Cardiac septum (tissue), 1 donor: ENCODE measurements at places on chromosomes 1 and 21.

- DNase-seq = no peak
These were observed 29.9 kb upstream of the TMEM222 start for GRCh38 chr1:27292106-27292505.

GRCh38 chr1:104761961-104762570, 1012.4 kb downstream of the AMY1C start:
- DNase-seq = no peak

- DNase-seq = no peak
These were observed 283.9 kb downstream of the DPYD start for GRCh38 chr1:97636941-97637340.

DNA sequence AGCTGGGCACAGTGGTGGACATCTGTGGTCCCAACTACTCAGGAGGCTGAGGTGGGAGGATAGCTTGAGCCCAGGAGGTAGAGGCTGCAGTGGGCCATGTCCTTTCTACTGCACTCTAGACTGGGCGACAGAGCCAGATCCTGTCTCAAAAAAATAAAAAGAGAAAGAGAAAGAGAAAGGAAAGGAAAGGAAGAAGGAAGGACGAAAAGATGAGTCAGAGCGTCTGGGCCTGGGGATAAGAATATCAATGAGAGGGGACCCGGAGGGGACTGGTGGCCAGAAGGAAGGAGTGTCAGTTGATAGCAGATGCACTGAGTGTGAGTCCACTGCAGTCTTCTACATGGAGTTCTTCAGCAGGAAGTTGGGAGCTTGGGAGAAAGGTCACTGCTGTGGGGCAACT, 75.6 kb downstream of the SYT6 start:
- DNase-seq = no peak

DNA sequence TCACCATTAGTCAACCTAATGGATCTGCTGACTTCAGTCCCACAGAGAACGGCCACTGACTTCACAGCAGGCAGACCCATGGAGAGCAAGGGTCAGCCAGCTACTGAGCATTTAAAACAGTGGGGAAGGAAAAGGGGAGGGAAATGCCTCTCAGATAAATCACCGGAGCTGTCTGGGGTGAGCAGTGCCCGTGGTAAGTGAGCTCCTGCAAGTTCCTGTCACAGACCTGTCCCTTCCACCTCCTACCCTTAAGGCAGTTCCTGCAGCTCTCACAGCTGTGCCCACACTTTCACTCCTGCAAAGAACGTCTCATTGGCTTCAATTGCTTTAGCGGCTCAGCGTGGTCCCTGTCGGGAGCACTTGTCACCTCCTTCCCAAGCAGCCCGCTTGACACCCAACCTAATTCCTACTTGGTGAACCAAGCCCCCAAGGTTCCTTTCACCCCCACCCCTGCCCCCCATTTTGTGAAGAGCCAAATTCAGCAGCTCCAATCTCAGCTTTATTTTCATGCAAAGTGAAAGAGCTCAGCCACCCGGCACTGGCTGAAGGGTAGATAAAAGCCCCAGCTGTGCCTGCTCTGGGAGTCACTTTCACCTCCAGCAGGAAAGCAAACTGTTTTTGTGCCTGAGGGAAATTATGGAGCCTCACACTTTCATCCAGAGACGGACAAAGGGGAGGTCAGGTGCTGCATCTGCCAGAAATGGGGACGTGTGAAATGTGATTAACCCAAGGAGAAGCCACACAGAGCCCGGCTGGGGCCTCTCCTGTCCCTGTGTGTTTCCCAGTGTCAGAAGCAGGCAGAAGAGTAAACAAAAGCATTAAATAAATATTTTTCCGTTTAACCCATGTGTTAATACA, 306.2 kb downstream of the TTLL7 start:
- DNase-seq = no peak

DNA sequence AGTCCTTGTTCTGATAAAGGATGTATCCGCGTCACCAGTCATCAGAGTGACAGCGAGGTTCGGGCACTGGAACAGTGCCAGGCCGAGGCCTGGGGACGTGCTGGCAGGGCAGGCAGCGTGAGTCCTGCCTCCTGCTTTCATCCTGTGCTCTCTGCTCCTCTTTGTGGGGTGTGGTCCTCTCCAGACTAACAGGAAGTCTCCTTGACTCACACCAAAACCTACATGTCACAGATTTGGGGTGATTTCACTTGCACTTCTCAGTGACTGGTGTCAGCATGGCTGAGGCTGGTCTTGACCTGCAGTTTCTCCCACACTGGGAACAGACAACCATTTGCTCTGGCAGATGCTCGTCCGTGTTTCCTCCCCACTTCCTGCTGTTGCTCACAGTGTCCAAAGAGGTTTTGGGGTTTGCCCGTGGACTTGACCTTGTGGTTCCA, 8.8 kb upstream of the NLRP3 start:
- DNase-seq = peak; percentile 80

DNA sequence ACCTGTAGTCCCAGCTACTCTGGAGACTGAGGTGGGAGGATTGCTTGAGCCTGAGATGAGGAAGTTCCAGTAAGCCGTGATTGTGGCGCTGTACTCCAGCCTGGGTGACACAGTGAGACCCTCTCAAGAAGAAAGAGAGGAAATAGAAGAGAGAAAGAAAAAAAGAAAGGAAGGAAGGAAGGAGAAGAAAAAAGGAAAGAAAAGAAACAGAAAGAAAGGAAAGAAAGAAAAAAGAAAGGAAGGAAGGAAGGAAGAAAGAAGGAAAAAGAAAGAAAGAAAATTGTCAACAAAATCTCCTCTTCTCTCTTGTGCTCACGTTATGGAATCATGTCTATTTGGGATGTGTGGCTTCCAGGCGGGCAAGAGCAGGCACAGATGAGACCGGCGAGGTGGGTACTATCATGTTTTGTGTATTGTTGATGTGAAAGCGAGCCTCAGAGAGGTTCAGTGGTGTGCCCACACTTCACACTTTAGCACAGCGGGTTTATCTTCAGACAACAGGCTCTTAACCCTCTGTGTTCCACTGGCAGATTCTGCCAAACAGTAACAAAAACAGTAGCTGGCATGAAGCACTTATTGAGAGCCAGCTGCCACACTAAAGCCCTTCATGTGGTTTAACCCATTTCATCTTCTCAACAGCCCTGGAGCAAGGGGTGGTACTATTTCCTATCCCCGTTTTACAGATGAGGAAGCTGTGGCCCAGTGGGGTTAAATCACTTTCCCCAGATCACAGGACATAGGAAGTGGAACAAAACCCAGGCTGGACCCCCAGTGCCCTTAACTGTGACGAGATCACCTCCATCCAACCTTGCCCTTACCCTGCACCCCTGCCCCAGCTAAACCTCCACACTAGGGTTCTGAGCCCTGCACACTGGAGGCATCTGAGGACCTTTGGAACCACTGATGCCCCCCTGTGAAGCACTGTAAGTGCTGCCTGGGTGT, 94.7 kb upstream of the TARDBP start:
- no peak for DNase-seq

DNA sequence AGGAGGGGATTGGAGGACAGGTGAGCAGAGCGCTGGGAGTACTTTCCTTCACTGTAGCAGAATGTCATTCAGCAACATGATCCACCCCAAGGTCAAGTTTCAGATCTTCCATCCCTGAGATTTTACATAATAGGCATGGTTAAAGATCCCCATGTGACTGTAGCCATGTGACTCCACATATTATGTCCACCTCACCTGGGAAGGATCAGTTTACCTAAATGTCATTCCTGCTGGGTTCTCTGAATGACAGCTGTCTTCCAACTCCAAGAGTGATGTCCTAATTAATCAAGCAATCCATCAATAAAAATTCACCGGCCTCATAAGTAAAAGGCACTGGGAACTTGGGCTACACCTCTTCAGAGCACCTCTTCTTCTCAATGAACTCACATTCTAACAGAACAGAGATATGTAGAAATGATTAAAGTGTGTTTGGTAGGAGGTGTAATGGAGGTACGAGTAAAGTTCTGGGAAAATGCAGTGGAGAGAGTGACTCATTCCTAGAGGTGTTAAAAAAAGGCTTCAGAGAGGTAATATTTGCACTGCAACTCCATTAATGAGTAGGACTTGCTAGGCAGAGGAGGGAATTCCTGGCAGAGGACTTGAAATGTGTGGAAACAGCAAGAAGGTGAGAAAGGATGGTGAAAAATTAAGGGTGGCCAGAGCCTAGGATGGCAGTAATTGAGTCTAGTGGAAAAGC, 22.2 kb upstream of the MAPKAPK2 start:
- DNase-seq = no peak

DNA sequence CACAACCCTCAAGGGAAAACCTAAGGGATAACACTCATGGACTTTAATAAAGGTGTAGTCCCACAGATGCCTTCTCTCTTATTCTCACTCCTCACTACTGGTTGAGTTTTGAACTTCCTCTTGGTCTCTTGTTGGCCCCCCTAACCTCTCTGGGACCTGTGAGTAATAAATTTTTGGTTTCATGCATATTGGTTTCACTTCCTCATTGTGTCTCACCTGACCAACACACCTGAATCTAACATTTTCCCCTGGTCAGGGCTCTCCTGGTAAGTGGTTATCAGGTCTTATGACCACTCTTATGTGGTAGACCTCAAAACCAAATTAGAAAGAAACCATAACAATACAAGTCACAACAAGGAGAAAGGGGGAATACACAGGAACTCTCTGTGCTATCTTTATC, 60.5 kb upstream of the PRMT6 start:
- no peak for DNase-seq

DNA sequence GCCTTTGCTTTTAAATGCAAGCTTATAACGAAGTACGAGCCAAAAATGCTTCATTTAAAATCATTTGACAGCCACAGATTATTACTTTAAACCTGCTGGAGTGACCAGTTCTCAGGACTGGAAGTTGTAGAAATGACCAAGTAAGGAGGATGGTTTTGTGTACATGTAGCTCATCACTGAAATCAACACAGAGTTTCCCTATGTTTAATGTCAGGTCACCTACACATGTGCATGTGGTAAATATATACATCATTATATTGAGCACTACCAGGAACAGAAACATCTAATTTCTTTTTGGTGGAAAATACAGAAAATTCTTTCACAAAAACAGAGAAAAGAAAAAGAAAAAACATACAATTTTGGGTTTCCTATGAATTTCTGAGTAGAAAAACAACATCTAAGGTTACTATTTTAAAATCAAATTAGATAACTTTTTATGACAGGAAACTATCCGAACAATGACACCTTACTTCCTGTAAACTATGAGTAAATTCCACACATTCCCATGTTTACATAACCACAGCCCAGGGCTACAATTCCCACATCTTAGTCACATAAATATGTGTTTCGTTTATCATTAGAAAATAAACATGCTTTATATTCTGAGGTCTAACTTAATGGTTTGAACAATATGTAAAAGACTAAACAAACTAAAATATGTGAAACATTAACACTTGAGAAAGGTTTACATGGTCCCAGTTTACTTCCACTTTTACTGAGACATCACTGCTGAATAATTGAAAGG, 73.6 kb downstream of the ZNF281 start:
- no peak for DNase-seq

- DNase-seq = no peak
These were observed 31.6 kb downstream of the EEIG2 start for GRCh38 chr1:108591466-108591865.

- peak; percentile 31 for DNase-seq
These were observed 19.3 kb downstream of the DOP1B start for GRCh38 chr21:36175771-36176565.

DNA sequence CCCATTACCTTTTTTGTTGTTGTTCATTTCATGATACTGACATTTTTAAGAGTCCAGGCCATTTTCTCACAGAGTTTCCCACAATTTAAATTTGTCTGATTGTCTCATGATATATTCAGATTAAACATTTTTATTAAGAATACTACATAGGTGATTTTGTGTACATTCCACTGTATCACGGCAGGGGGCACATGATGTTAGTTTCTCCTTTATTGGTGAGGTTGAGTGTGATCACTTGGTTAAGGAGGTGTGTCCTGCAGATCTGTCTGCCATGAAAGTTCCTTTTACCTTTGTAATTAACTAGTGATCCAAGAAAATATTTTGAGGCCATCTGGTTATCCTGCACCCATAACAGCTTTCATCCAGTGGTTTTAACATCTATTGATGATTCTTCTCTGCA, 11.8 kb downstream of the RTCA start:
- DNase-seq = no peak

DNA sequence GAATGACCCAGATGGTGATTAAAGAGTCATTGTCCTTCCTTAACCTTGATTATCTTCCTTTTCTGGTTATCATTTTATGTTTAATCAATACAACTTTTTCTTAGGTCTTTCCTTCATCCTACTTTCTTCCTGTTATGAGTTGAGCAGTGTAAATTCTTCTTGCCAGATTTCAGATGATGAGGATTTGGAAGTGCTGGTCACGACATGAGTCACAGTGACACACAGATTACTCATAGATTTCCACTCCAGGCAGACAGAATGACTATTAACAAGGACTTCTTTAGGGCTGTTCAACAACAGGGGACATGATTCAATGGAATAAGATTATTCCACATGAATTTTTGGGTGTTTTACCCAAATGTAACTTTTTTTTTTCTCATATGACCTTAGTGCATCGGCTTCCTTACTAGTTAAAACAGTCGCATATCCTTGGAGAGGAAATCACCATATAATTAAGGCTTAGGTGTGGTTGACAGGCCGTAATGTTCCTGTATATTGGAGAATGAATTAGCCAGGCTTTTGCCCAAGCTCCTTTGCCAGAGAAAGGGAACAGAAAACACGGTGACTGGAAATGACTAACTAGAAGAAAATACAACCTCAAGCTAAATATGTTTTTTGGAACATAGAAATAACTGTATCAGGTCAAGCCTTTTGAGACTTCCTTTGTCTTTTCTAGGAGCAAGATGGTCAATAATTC, 44.2 kb downstream of the PRRX1 start:
- DNase-seq = no peak

DNA sequence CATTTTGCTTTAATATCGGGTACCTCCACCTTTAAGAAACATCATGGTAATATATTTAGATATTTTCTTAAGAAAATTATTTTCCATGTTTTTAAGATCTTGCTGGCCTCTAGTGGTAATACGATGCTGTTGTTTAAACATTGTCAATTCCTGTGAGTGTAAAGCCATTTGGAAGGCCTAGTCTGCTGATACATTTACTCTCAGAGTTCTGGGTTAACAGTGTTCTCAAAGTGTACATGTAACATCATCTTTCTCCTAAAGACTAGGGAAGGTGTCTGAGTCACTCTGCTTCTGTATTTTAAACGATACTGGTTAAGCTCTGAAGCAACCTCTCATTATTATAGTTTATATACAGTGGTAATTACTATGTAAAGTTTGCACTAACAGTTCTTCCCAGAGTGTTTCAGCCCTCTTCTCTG, 189.1 kb downstream of the RASAL2 start:
- no peak for DNase-seq

- no peak for DNase-seq
These were observed 29.4 kb downstream of the FRRS1 start for GRCh38 chr1:99737016-99737415.

GRCh38 chr1:80048716-80049115, 1042.2 kb upstream of the ADGRL4 start:
- DNase-seq = no peak
